ENCODE measurements at places on chromosomes 6 and 20. TPM values are rescaled to one million over a fixed set of nuclear protein-coding genes. Genes with fewer than 3 reads are reported as not detected.

GRCh38 chr6:39172377-39172757 lies 56.9 kb downstream of the KCNK5 start:
- peaks cover 7% of the 10 kb centered on the region for H3K27me3 ChIP-seq
- no peaks in the 10 kb centered on the region for H3K4me1 ChIP-seq
- H3K4me3 ChIP-seq = no peak overlapping the region
- peaks cover 7% of the 10 kb centered on the region for H3K36me3 ChIP-seq

GRCh38 chr6:143141442-143141841 lies 80.8 kb downstream of the AIG1 start:
- no peaks in the 10 kb centered on the region for H3K27me3 ChIP-seq
- H3K4me1 ChIP-seq = no peaks in the 10 kb centered on the region
- H3K36me3 ChIP-seq = no peaks in the 10 kb centered on the region
- no peak for DNase-seq
- H3K4me3 ChIP-seq = no peak overlapping the region

The COL19A1 gene
- total RNA-seq = 0.78 TPM

The TRDN gene
- not detected for total RNA-seq

DNA sequence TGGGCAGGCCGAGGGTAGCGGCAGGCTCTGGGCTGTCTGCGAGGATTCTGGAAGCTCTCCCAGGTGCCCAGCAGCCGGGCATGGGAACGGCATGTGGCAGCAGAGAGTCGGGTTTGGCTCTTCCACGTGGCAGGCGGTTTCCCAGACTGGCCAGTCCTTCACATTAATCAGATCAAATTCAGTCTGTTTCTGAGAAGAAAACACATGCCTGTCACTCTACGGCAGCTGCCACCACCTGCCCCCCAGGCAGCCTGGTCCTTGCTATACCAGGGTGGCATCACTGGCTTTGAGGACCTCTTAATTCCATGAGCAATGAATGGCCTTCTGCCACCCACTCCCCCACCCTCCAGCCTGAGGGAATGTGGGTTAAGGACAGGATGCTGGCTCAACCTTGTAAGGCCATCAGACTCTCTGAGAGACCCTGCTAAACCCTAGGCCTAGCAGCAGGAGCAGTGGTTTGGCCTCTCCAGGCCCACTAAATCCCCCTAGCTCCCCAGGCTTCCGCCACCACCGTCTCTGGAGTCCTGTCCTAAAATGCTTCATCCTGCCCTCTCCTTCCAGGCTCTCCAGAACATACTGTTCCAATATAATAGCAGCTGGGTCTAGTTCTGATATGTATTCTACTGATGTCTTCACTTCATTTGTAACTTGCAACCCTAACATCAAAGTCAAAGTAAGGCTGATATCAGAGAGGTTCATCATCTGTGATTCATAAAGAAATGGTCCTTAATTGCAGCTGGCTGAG lies 47.8 kb downstream of the PLCG1 start:
- H3K36me3 ChIP-seq = peaks cover 23% of the 10 kb centered on the region
- no peak overlapping the region for H3K4me3 ChIP-seq
- DNase-seq = no peak
- H3K4me1 ChIP-seq = no peaks in the 10 kb centered on the region

DNA sequence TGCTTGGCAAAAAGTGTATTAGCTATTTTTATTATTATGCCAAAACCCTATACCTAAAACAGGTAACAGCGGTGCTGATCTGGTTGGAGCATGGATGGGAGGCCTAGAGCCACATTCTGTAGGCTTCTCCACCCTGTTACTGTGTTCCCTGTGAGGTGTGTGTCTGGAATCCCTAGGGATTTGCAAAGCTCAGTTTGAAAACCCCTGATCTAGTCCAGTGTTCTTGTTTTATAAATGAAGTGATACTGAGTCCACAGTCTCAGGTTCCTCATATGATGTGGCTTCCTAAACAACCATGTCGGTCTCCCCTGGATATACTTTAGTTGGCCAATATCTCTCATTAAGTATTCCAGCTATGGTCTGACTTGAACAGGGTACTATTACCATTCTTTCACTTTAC lies 16.3 kb downstream of the ACSS2 start:
- H3K4me1 ChIP-seq = no peaks in the 10 kb centered on the region
- no peak overlapping the region for H3K4me3 ChIP-seq
- no peak for DNase-seq
- H3K27ac ChIP-seq = no peak overlapping the region
- H3K27me3 ChIP-seq = no peaks in the 10 kb centered on the region

The CD40 gene
- total RNA-seq = 1.2 TPM

DNA sequence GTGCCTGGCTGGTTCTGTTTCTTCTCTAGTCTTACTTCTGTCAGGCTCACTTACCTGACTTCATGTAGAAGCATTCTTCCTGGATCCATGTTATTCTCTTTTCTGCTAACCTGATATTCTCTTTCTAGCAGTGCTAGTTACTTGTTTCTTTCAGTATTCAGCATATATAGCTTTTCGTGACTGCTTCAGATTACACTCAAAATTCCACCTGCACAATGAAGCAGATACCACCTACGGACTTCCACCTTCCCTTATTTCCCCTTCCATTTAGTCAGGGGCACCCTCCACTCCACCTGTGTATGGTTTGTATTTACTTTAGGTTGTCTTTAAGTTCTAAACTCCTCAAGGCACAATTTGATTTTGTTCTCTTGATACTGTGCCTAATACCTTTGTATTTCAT lies 36.8 kb downstream of the ZFAND3 start:
- no peaks in the 10 kb centered on the region for H3K27me3 ChIP-seq
- H3K27ac ChIP-seq = no peak overlapping the region
- H3K4me3 ChIP-seq = no peak overlapping the region

GRCh38 chr6:52526634-52527033 lies 50.2 kb downstream of the TRAM2 start:
- H3K27me3 ChIP-seq = peaks cover 3% of the 10 kb centered on the region
- no peak for DNase-seq
- no peak overlapping the region for H3K4me3 ChIP-seq
- peaks cover 27% of the 10 kb centered on the region for H3K4me1 ChIP-seq

The COX4I2 gene
- total RNA-seq = not detected

DNA sequence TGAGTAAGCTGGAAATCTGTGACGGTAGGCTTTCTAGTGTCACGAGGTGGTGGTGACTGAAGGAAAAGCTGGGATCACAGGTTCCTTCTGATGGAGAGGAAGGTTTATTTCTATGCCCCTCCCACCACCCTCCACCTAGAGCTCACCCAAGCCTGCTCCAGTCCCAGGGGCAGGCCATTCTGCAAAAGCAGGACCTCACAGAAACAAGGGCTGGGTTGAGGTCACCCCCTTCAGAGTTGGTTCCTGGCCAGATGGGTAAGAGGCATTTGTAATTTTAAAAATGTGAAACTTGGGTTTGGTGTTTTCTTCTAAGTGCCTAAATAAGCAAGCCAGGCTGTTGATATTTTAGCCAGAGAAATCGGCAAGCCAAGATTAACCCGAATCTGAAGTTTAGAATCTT lies 46.6 kb downstream of the KCTD20 start:
- no peak overlapping the region for H3K4me3 ChIP-seq
- H3K4me1 ChIP-seq = peaks cover 1% of the 10 kb centered on the region

DNA sequence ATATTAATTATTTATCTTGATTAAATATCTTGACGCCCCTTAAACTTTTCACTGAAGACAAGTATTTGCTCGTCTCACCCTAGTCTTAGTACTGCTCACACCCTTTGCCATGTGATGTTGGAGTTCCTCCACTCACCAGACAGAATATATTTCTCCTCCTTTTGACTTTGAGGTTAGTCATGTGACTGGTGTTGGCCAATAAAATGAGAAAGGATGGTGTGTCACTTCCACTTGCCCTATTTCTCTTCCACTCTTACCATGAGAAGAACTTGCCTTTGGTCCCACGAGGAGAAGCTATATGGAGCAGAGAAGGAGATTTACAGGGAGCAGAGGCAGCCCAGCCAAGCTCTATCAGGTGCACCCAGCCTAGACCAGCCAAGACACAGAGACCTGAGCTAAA lies 64.9 kb upstream of the TAB2 start:
- peaks cover 7% of the 10 kb centered on the region for H3K36me3 ChIP-seq
- H3K27me3 ChIP-seq = peaks cover 2% of the 10 kb centered on the region
- H3K27ac ChIP-seq = no peak overlapping the region
- no peak for DNase-seq

GRCh38 chr6:19219931-19220330 lies 617.2 kb upstream of the ID4 start:
- no peak for DNase-seq
- peaks cover 5% of the 10 kb centered on the region for H3K36me3 ChIP-seq
- H3K4me3 ChIP-seq = no peak overlapping the region
- H3K27me3 ChIP-seq = no peaks in the 10 kb centered on the region
- H3K4me1 ChIP-seq = no peaks in the 10 kb centered on the region
